Mucosa of gallbladder (tissue), 1 donor: ENCODE measurements at places on chromosomes 2 and 18.

GRCh38 chr2:2889141-2889540 lies 488.5 kb downstream of the EIPR1 start:
- DNase-seq: no peak

- DNase-seq: no peak
Measured at GRCh38 chr2:14978845-14979244, 346.3 kb downstream of the LRATD1 start.

GRCh38 chr2:239661334-239662312 lies 260.8 kb upstream of the HDAC4 start:
- DNase-seq: no peak

DNA sequence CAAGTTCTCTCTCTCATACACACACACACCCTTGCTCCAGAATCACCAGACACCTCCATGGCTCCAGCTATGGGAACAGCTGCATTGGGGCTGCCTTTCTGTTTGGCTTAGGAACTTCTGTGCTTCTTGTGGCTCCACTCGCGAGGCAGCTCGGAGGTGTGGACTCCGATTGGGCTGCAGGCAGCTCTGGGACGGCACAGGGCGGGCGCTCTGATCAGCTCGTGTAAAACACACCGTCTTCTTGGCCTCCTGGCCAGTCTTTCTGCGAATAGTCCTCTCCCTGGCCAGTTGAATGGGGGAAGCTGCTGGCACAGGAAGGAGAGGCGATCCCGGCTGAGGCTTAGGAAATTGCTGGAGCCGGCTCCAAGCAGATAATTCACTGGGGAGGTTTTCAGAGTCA lies 22.4 kb downstream of the FOSL2 start:
- no peak for DNase-seq

DNA sequence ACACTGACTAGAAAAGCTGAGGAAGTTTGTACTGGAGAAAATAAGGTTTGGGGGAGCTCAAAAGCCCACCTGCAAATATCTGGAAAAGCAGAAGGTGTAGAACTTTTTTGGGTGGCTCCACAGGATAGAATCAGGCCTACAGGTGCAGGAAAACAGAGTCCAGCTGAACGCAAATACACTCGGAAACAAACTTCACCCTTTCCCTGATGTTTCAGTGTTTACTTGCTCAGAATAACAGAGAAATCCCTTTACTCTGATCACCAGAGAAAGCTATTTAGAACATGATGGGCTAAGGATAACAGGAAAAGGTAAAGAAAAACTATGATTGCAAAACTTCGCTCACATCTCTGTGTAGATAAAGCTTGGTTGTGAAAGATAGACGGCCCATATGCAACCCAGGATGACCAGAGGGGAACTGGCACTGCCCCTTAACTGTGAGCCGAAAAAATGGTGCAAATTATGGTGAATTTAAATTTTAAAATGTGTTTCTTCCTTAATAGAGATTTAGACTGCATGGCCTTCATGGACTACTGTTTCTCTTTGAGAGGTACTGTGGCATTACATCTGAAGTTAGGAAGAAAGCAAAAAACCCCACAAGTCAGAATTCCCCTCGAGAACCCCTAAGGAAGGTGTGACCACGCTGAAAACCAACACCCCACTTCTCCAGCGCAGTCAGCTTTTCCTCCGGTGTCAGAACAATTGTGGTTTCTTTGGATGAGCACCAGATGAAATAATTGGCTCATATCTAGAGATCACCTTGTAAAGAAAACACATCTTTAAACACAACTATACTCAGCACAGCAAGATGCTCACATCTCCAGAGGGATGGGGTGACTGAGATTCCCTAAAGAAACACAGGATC lies 84.5 kb upstream of the TMEM247 start:
- no peak for DNase-seq

DNA sequence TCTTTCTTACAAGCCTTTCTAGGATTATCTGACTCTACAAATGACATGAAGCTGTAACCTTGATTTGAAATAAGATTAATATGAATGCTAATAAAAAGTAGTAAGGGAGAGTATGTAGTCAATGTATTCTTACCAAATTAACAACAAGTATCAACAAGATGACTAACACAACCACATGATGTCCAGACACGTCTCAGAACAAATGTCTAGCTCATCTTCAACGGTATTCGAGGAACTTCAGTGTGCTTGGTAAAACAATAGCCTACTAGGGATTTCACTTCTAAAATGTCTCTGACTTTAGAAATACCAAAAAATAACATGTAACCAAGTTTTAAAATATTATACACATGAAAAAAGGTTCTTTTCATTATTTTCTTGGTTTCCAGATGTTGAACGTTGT lies 3.4 kb downstream of the HDLBP start:
- no peak for DNase-seq

DNA sequence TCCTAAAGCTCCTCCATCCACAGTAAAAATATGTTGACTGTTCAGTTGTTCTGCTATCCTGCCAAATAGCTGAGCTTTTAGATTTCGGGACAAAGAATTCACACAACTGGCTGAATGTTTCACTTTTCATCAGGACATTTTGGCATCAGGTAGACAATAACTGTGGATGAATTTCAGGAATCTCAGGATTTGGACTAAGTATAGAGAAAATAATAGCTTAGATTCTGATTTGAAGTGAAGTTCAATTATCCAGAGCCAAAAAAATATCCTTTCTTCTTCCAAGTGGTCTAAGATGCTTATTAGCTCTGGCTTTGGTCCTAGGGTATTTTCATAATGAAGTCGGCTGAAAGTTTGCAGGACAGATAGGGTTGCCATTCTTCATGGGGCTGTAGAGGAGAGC lies 16.1 kb downstream of the KCNE4 start:
- no peak for DNase-seq

DNA sequence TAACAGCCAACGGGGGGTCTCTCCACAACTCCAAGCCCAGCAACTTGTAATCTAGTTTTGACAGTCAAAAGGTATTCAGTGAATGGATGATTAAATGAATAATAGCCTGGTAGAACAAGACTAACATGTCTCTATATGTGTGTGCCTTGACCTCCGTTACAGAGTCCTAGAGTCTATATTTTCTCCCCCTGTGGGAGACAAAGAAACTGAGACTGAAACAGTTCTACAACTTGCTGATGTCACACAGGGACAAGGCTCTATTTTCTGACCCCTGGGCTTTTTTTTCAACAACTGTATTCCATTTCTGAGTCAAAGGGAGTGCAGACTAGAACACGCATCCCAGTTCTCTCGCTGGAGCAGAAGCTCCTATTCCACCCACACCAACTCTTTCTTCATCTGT lies 223.6 kb upstream of the AGAP1 start:
- DNase-seq: no peak

DNA sequence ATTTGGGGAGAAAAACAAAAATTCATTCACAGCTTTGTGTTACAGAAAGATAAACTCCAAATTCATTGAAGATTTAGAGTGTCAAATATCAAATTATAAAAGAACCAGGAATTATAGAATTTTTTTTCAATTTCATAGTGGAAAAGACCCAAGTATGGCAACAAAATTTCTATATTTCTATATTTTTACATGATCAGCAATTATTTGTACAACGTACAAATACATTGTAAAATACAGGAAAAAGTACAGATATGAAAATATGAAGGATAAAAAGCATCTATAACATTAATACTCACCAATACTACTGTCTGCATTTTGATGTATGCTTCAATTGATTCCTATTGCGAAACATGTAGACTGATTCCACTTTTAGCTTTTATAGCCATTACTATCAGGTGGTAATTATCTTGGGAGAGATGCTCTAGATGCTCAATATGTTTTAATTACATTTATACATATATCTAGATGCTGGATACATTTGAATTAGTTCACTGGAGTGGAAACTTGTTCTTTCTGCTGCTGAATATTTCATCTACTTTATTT lies 4.0 kb downstream of the SH3YL1 start:
- DNase-seq: no peak

DNA sequence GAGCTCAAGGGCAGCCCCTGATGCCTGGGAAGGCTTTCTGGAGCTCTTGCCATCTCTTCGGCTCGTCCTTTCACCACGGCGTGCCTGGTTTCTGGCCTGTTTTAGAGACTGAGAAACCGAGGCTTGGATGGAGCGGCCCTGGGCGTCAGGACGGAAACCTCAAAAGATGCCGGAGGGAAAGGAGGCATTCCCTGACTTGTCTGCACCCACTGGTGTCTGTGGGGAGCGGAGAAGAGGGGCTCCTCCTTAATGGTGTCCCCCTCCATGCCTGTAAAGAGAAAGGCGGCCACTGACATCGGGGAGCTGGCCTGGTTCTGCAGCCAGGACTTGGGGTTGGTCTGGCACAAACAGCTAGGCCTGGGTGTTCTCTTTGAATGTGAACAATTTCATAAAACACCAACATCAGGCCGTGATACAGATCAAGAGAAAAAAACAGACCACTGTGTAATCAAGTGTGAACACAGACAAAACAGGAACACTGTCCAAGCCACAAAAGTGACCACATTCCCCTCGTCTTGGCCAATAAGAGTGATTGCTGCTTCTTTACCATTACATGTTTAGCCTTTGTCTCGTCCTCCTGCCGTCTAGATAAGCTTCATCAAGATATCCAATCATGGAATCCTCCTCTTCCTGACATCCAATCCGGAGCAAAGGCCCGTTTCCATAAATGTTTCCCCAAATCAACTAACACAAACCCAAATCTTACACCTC lies 633 bp upstream of the ILKAP start:
- no peak for DNase-seq

GRCh38 chr18:22681908-22682307 lies 251.2 kb upstream of the RBBP8 start:
- DNase-seq: no peak
